ENCODE measurements at places on chromosomes 1 and 21.

- no peak for DNase-seq
These were observed 66.8 kb upstream of the ANGPTL1 start for GRCh38 chr1:178937695-178938094.

- no peak for DNase-seq
These were observed 6.6 kb downstream of the HEYL start for GRCh38 chr1:39632682-39633417.

DNA sequence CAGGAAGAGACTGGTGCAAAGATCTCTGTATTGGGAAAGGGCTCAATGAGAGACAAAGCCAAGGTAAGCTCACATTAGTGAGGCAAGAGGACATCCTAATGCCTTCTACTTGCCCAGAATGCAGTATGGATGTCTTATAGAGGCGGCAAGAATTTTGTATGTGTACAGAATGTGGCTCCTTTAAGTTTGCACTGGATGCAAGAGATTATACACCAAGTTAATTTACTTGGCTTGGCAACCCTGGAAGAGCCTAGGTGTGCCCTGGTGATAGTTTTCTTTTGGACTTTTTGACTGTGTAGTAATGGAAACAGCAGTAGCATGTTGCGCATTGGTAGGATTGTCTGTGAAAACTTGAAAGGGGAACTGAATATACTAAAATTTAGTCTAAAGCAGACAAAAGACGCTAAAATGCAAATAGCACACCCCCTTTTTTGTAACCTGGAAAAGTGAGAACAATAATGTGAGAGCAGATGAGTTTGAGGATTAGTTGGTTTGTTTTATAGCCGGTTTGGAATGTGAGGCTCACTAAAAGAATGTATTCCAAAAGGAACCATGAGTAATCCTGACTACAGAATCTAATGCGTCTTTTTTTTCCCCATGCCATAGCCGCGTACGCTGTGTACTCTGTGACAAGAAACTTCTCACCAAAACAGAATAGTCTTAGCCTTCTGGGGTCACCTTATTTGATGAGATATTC is 18.1 kb downstream of the KHDRBS1 start:
- no peak for DNase-seq

DNA sequence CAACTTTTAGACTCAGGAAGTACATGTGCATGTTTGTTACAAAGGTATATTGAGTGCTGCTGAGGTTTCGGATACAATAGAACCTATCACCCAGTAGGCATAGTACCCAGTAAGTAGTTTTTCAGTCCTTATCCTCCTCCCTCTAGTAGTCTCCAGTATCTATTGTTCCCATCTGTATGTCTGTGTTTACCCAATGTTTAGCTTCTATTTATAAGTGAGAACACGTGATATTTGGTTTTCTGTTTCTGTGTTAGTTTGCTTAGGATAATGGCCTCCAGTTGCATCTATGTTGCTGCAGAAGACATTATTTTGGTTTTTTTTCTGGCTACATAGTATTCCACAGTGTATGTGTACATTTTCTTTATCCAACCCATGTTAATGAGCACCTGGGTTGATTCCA is 47.2 kb upstream of the TSNAX start:
- no peak for DNase-seq

DNA sequence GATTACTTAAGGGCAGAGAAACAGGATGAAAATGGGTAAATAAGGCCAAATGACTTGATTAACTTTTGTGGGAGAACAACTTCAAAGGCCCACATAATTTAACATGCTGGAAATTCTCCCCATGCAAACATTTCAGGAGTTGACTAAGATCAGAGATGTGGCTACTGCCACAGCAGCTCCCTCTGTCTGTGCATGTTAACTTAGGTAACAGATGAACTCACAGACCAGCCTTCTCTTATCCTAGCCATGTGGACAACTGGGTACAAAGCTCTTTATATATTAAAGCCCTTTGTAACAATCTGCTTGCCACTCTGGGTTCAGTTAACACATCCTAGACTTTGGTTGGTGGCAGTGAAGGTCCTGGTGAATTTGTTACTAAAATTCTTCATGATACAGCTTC is 33.2 kb downstream of the BEND5 start:
- no peak for DNase-seq

- no peak for DNase-seq
These were observed 36.2 kb downstream of the TLR5 start for GRCh38 chr1:223106856-223107255.

All from posterior cingulate gyrus (tissue), 11 donors.